GM12892 (cell line): ENCODE measurements at places on chromosomes 3 and 15.

DNA sequence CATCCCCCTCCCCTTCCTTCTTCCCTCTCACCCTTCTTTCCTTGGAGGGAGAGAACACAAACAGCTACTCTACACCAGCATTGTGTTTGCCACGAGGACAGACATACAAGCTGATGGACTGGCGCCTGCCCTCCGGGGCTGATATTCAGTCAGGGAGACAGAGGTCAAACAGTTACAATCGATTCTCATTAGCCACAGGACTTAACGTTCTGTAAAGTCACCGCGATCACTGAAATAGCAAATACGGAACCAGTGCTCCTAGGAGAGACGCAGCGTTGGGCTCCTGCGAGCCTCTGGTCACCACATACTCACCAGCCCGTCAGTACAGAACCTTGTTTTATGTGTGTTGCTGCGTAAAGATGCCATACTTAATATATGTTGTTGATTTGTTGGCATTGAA lies 108.8 kb downstream of the LRRK1 start:
- no peak for DNase-seq

GRCh38 chr15:59491062-59491461 lies 53.1 kb downstream of the FAM81A start:
- no peak for DNase-seq

DNA sequence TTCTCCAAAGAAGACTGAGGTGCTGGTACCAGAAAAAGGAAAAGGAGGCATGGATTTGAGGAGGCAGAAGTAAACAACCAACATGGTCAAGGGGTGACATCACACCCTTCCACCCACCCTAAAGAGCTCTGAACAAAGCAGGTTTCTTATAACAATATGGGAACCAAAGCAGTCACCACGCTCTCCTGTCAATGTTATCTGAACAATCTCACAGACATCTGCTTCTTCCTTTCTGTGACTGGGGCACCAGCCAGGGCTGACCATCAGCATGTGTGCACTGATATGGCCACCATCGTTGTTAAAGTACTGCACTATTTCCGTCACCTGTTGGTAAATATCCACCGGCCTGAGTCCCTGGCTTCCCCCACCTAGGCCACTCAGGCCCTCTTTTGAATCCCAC lies 252.9 kb downstream of the SHQ1 start:
- DNase-seq, result no peak

- no peak for DNase-seq
Measured at GRCh38 chr3:96619475-96619874, 194.9 kb upstream of the EPHA6 start.

DNA sequence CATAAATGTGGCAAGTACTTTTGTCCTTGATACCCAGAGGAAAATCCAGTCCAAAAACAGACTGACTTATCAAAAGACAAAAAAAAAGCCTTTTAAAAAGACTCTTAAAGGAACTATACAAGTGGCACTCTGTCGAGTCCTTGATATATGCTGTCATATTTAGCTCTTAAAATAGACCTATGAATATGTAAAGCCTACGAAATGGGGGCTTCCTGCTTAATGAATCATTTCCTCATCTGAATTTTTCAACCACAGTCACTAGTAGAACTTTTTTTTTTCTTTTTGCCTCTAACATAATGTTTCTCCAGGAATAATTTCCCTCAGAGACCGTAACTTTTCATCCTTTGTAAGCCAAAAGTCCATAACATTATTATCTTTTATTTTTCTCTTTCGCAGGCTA lies 95.8 kb downstream of the P3H2 start:
- no peak for DNase-seq

DNA sequence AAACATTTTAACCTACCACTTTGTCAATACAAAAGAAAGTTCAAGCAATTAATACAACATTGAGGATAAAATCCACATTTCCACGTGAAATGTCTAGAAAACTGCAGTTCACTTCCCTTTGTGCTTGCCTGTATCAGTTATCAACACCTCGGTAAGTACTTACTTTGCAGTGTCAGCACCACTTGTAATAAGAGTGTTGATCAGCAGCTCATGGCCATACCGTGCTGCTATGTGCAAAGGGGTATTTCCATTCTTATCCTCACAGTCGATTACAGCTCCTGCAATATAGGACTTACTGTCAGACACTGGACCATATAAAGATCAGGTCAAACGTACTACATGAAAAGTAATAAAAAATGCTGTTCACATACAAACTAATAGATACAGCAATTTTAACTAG lies 84.4 kb downstream of the ANKRD28 start:
- DNase-seq, result no peak

GRCh38 chr15:68578980-68579935 lies at the start of gene CORO2B:
CORO2B (plus strand) TSS chr15:68578993; CDS start chr15:68579263, 270 bp downstream.
- no peak for DNase-seq
